ENCODE measurements at places on chromosomes 7 and 10.

- no peak for DNase-seq
These were observed 65.7 kb downstream of the EXOC6 start for GRCh38 chr10:92913973-92914372.

GRCh38 chr7:55526770-55527169, 45.5 kb downstream of the VOPP1 start:
- DNase-seq = peak; percentile 70

DNA sequence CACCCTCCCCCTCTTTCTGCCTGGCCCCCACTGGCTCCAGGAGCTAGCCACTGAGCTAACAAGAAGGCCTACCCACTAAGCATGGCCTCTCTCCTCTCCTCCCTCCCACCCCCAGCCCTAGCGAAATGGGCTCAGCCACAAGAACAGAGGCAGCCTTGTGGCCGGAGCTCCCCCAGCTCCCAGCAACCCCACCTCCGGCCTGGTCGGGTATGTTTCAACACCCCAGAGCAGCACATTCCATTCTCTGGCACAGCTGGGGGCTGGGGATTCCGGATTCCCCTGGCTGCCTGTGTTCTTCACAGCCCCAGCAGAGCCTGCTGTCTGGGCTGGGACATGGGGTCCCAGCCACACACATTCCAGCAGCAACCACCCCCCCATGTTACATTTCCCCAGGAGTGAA, 9.0 kb downstream of the SFRP5 start:
- DNase-seq = no peak

GRCh38 chr7:95335093-95335492, 10.8 kb upstream of the PON1 start:
- DNase-seq = no peak

DNA sequence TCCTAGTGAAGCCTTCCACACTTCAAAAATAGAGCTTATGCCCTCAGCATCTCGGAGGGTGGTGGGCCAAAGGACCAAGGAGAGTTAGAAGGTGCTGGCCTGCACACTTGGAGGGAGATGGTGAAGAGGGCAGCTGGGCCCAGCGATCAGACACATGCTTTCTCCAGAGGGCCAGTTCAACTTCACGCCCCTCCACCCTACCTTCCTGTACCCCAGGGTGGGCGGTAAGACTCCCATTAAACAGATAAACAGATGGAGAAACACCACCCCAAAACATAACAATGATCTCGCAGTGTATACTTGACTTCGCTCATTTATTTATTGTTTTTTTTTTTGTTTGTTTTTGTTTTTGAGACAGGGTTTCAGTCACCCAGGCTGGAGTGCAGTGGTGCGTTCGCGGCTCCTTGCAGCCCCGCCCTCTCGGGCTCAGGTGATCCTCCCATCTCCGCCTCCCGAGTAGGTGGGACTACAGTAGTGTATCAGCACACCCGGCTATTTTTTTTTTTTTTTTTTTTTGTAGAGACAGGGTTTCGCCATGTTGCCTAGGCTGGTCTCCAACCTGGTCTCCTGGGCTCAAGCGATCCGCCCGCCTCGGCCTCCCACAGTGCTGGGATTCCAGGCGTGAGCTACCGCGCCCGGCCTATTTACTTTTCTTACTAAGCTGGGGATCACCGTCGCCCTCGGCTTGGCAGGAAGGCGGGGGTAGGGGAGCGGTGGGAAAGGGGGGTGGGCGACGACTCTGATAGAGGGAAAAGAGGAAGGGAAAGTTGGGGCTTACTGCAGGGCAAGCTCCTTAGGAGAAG, 1.8 kb downstream of the C10orf95 start:
- peak; percentile 76 for DNase-seq

- no peak for DNase-seq
These were observed 176.7 kb downstream of the GNAI1 start for GRCh38 chr7:80311313-80311712.

DNA sequence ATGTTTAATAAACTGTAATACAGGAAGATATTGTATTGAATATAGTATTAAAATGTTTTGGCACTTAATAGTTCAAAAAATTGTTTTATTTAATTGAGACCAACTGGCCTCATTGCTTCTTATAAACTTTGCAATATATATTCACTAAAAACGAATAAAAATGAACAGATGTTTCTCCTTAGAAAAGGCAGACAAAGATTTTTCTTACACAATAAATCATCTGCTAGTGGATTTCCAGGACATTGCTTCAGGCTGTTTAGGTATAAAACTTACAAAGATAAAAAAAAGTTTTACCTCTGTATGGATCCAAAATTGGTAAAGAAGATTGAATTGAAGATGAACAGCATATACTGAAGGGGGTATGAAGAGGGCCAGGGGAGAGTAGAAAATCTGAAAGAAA, 143.6 kb downstream of the AGMO start:
- DNase-seq = no peak

GRCh38 chr10:27600930-27601329, 96.8 kb downstream of the RAB18 start:
- no peak for DNase-seq

DNA sequence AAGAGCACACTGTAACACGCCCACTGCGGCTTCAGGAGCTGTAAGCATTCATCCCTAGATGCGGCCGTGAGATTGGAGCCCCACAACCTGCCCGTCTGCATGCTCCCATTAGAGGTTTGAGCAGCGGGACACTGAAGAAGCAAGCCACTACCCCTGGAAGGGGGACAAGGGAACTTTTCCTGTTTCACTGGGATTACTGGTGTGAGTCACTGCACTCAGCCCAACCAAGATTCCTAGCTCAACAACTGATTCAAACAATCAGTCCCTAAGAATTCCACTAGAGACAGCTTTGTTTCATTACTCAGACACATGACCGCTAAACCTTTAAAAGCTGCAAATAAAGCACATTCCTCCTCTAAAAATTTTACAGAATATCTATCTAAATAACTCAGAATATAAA, 69.8 kb downstream of the ORC5 start:
- DNase-seq = no peak

GRCh38 chr10:59311025-59311424, 51.3 kb downstream of the FAM13C start:
- DNase-seq = no peak

DNA sequence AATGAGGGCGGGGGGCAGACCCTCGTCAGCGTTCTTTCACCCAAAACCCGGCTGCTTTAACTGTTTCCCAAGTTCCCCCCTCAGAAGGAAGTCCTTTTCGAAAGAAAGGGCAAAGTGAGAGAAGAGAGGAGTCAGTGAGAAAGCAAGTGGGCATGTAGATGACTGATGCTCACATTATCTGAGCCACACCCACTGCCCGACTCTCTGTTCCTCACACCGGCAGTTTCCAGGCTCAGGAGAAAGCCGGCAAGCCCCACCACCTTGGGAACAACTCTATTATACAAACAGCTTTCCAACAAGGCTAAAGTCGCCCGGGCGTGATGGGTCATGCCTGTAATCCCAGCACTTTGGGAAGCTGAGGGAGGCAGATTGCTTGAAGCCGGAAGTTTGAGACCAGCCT, 23.1 kb downstream of the RCC1L start:
- DNase-seq = no peak

DNA sequence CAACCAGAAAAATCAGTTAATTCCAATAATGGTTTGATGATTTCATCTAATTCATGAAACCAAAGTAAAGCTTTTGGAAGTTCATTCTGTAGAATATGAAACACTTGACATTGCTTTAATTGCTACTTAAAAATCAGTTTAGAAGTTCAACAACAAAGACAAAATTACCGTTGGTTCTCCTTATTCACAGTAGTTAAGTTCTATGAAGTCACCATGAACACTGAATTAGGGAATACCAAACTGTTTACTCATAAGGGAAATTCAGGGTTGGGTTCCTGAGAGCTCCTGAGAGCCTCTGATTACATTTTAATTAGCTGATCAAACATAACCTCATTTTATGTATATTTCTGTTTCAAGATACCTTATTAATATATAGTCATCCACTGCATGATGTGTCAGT, 46.2 kb downstream of the ZNF438 start:
- DNase-seq = no peak

GRCh38 chr10:35447693-35448407, 111.5 kb downstream of the CCNY start:
- DNase-seq = no peak

DNA sequence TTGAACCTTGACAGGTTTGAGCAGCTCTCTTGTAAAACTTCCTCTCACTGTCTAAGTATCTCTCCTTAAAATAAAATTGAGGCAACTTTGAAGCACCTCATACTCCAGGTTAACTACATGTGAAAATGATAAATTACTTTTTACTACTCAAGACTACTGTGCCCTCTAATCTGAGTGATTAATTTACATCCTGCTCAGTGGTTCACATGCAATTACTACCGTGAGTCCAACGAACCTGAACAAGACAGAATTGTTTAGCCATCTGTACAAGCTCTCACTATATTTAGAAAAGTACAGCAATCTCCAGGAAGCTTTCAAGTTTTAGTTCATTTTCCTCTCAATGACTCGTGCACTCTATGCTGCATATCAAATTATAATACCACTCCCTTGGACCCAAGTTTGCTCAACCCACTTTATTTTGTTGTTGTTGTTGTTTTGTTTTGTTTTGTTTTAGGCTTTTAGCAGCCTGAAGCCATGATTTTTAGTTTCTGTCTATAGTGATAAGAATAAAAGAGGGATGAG, 21.2 kb downstream of the PDE1C start:
- DNase-seq = no peak

GRCh38 chr7:22998519-22998896, 15.4 kb downstream of the HYCC1 start:
- no peak for DNase-seq

- DNase-seq = no peak
These were observed 17.3 kb upstream of the EVX1 start for GRCh38 chr7:27224983-27225934.

GRCh38 chr10:26048756-26049155, 114.7 kb downstream of the MYO3A start:
- no peak for DNase-seq

- no peak for DNase-seq
These were observed 6.6 kb upstream of the TMEM184A start for GRCh38 chr7:1562597-1563051.

GRCh38 chr10:15227611-15228372, 59.3 kb upstream of the NMT2 start:
- DNase-seq = no peak

DNA sequence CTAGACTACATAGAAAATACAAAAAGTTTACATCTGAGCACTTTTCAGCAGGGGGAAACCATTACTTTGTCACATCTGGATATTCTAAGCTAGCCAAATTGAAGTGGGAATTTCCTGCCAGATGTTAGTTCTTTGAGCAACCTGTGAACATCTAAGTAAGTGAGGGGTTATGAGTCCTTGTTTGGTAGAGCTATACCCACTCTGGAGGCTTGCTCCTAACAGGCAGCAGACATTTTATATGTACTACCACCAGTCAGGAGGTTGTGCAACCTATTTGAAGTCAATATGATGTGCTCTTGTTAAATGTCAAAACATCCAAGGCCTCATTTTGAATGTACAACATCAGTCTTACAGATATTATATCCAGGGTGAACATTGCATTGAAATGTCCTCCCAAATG, 143.3 kb upstream of the KAT6B start:
- no peak for DNase-seq

DNA sequence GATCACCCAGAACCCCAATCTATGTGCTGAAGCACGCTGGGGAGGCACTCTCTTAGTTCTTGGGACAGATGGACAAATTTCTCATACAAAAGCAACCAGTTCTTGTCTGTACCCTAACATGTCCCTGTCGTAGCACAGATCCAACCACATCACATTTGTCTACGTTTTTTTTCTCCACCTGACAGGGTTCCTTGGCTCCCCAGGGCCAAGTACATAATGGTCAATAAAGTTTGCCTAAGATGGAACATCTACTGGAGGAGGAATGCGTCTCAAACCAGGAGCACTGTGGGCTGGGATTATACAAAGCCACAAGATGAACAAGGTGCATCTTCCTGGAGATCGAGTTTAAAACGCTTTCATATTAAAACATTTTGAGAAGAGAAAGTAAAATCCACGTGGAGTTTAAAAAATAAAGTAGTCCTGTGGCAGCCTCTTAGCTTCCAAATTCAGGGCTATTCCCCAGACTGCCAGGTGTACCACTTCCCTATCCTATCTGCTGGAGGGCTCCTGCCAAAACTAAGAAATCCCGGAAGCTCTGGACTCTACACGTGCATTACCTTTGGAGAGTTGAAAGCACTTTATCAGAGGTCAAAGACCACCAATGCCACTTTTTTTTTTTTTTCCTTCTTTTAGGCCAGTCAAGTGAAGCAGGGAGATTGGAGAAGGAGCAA, 1.4 kb downstream of the TMEM243 start:
- no peak for DNase-seq

GRCh38 chr10:131010965-131011575, 300.5 kb downstream of the TCERG1L start:
- DNase-seq = no peak

DNA sequence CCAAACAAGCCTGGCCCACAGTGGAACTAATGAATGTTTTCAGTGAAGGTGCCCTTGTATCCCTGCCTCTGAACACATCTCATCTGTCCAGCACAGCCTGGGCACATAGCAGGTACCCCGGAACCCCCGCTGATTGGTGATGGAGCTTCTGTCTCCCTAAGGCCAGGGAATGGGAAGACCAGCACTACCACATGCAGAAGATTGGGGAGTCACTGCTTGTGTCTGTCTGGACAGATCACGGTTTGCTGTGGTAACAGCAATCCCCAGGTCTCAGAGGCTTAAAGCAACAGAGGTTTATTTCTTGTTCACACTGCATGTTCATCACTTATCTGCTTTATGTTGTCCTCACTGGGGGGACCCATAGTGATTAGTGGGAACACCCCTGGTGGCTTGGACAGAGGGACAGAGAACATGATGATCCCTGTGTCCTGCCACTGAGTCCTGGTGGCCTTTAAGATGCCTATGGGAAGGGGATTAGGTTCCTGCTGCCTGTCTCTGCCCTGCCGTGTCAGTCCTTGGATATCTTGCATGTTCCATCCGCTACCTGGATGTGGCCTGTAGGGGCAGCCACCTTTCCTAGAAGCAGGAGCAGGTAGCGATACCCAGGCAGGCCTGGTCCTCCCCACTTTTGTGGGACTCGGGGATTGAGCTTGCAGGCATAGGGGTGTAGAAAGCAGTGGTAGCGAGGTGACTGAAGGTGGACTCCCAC, 3.6 kb downstream of the TSPAN14 start:
- DNase-seq = no peak

- no peak for DNase-seq
These were observed 113.9 kb upstream of the MGMT start for GRCh38 chr10:129353101-129353500.

DNA sequence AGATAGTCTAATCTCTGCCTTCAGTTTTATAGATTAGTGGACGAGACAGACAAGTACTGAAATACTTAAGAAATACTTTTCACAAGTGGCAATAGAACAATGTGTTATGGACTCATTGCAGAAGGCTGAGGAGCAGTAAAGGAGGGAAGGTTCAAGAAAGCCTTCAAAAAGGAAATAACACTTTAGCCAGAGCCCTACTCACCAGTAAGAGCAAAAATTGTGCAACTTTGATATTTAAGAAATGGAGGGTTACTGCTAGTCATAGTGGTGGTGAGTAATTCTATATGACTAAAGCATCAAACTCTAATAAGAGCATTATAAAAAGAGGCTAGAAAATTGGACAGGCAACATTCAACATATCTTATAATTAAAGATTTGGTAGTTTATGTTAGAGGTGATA, 28.8 kb downstream of the PTPN12 start:
- DNase-seq = no peak

GRCh38 chr10:94683214-94684054, at the start of gene CYP2C18:
TSS of gene CYP2C18 (plus strand) at chr10:94683729. CDS start at chr10:94683820, 91 bp downstream.
- DNase-seq = no peak

All from NCI-H1436 (cell line).